ENCODE measurements at places on chromosomes 3 and 15. TPM values are rescaled to one million over a fixed set of nuclear protein-coding genes. Genes with fewer than 3 reads are reported as not detected.

GRCh38 chr3:150255413-150255812 is 152.7 kb upstream of the TSC22D2 start:
- DNase-seq, result no peak
- no peaks in the 10 kb centered on the region for H3K36me3 ChIP-seq

- H3K27me3 ChIP-seq, result no peaks in the 10 kb centered on the region
- H3K4me1 ChIP-seq, result no peaks in the 10 kb centered on the region
- DNase-seq, result no peak
- H3K36me3 ChIP-seq, result no peaks in the 10 kb centered on the region
- no peak overlapping the region for H3K4me3 ChIP-seq
- no peak overlapping the region for H3K27ac ChIP-seq
Observed at GRCh38 chr15:89860431-89860830, 33.4 kb downstream of the AP3S2 start.

DNA sequence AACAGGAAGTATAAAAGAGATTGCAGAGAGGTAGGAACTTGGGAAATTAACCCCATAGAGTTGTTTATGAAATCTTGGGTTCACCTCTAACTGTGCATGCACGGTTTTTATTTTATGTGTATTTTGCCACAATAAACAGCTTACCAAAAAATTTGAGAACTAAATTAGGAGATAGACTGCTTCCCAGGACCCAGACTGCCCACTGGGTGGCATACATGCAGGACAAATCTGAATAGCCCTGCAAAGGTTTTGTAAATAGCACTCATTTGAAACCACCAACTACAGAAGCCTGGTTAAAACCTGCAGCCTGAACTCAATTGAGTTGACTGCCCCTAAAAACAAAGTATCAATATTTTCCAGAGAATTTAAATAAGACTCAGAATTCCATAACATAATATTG is 96.4 kb upstream of the SLCO2A1 start:
- no peak overlapping the region for H3K4me3 ChIP-seq
- H3K4me1 ChIP-seq, result no peaks in the 10 kb centered on the region
- no peaks in the 10 kb centered on the region for H3K36me3 ChIP-seq
- no peak overlapping the region for H3K27ac ChIP-seq

DNA sequence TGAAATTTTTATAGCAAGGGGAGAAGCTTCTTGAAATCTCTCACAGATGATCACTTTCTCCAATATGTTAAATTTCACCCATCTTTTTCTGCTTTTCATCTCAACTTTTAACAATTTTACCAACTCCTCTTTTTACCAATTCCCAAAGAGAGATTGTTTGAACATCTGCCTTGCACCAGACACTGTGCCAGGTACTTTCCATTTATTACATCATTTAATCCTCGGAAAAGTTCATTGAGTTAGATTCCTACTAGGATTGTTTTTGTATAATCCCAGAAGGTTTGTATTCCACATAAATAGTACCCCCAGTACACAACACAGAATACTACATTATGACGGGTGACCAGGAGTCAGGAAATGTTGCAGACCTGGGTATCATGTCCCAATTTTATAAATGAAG is 74.1 kb downstream of the ATP8B4 start:
- no peak for DNase-seq
- no peak overlapping the region for H3K27ac ChIP-seq
- no peaks in the 10 kb centered on the region for H3K36me3 ChIP-seq
- no peaks in the 10 kb centered on the region for H3K27me3 ChIP-seq
- H3K4me3 ChIP-seq, result no peak overlapping the region

- H3K36me3 ChIP-seq, result peaks cover 7% of the 10 kb centered on the region
- DNase-seq, result no peak
- no peak overlapping the region for H3K27ac ChIP-seq
- no peaks in the 10 kb centered on the region for H3K4me1 ChIP-seq
- H3K27me3 ChIP-seq, result no peaks in the 10 kb centered on the region
- H3K4me3 ChIP-seq, result no peak overlapping the region
Observed at GRCh38 chr3:149058602-149059001, 27.7 kb downstream of the HLTF start.

DNA sequence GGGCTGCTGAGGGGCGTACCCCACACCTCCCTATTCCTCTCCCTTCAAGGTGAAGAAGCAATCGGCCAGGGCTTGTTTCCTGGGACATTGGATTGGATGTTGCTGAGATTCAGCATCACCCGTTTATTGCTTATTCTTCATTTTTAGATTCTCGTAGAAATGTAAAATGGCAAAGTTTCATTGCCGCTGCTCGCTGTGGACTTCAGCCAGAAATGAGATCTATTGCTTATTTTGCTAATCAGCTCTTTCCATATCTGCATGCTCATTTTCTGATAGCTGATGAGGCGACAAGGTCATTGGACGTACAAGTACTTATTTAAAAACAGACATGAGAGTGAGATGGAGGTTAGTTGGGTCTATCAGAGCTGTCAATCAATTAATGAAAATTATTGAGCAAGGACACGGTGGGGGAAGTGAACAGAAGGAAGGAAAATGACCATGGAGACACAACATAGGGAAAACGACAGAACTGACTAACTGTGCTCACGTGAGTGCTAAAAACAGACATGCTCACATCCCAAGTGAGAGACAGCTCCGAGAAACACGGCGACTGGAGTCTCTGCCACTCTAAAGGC is 471.2 kb downstream of the NR2F2 start:
- no peaks in the 10 kb centered on the region for H3K4me1 ChIP-seq
- no peaks in the 10 kb centered on the region for H3K27me3 ChIP-seq
- no peaks in the 10 kb centered on the region for H3K36me3 ChIP-seq
- no peak overlapping the region for H3K4me3 ChIP-seq
- no peak for DNase-seq
- no peak overlapping the region for H3K27ac ChIP-seq

The GRK7 gene
- total RNA-seq, result not detected

DNA sequence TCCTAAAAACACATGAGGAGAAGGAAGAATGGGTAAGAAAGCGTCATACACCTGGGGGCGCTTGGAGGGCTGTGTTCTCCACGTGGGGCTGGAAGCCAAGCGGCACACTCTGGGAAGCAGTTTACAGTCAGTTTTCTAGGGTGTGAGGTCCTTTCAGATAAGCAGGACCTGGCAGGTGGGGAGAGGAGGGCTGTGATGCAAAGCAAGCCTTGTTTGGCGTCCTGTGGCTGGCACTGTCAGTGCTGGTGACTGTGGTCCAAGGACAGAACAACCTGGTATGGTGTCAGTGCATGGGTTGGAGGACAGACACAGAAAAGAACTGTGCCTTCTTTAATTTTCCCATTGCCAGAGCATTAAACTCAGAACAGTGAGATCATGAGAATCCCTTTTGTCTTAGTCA is 260.7 kb upstream of the NR2E3 start:
- no peaks in the 10 kb centered on the region for H3K36me3 ChIP-seq
- H3K4me1 ChIP-seq, result no peaks in the 10 kb centered on the region
- no peak for DNase-seq
- H3K27ac ChIP-seq, result no peak overlapping the region
- no peaks in the 10 kb centered on the region for H3K27me3 ChIP-seq

DNA sequence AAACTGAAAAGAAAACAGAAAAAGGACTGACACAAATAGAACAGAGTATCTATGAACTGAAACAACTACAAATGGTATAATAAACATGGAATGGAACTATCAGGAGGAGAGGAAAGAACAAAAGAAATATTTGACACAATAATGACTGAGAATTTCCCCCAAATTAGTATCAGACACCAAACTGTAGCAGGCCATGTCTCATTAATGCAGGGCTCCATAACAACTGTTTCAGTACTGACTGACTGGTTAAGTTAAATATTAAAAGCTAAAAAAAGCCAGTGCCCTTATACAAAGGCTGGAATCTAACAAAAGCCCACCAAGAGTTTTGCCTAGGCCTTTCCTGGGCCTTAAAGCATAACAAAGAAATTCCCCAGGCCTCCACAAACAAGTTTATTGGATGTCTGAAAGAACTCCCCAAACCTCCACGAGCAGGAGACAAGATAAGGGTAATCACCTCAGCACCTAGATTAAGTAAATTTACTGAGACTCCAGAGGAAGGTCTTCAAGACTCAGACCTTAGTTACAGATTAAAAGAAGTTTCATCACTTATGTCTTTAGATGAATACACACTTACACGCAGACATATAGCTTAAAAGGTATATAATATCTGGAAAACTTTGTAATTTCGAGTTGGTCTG is 45.7 kb downstream of the KPNA1 start:
- no peaks in the 10 kb centered on the region for H3K27me3 ChIP-seq
- H3K36me3 ChIP-seq, result no peaks in the 10 kb centered on the region
- no peak overlapping the region for H3K4me3 ChIP-seq
- H3K4me1 ChIP-seq, result no peaks in the 10 kb centered on the region
- no peak for DNase-seq

- H3K36me3 ChIP-seq, result no peaks in the 10 kb centered on the region
- peaks cover 2% of the 10 kb centered on the region for H3K4me1 ChIP-seq
- H3K27me3 ChIP-seq, result no peaks in the 10 kb centered on the region
Observed at GRCh38 chr3:126306888-126307482, 50.2 kb downstream of the KLF15 start.

DNA sequence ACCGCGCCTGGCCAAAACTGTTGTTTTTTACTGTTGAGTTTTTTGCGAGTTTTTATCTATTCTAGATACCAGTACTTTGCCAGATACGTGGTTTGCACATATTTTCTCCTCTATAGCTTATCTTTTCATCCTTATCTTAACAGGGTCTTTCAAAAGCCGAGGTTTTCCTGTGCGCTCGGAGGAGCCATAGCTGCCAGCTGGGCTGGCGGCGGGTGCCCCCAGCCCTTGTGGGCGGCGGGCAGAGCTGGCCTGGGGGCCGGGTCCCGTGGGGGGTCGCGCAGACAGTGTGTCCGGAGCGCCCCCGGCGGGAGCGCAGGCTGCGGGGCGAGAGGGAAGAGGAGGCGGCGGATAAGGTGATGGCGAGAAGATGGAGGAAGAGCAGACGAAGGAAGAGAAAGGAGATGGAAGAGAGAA is 11.1 kb upstream of the EIF4A2 start:
- H3K4me1 ChIP-seq, result no peaks in the 10 kb centered on the region
- H3K27me3 ChIP-seq, result no peaks in the 10 kb centered on the region
- no peak for DNase-seq
- H3K36me3 ChIP-seq, result no peaks in the 10 kb centered on the region

DNA sequence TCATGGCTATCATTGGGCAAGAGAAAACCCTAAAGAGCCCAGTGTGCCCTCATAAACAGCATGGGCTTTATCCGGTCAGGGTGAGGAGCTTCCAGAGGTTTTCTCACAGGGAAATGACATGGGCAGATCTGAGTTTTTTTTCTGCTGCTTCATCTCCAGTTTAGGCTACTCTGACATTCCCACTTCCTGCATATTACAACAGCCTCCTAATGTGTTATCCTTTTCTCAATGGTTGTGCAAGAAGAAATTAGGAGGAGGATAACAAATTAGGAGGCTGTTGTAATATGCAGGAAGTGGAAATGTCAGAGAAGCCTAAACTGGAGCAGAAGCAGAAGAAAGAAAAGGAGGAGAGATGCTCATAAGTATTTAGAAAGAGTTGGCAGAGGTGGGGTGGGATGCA is 175.6 kb downstream of the MTHFS start:
- no peak for DNase-seq
- H3K27ac ChIP-seq, result no peak overlapping the region
- H3K4me3 ChIP-seq, result no peak overlapping the region
- no peaks in the 10 kb centered on the region for H3K36me3 ChIP-seq
- no peaks in the 10 kb centered on the region for H3K4me1 ChIP-seq

DNA sequence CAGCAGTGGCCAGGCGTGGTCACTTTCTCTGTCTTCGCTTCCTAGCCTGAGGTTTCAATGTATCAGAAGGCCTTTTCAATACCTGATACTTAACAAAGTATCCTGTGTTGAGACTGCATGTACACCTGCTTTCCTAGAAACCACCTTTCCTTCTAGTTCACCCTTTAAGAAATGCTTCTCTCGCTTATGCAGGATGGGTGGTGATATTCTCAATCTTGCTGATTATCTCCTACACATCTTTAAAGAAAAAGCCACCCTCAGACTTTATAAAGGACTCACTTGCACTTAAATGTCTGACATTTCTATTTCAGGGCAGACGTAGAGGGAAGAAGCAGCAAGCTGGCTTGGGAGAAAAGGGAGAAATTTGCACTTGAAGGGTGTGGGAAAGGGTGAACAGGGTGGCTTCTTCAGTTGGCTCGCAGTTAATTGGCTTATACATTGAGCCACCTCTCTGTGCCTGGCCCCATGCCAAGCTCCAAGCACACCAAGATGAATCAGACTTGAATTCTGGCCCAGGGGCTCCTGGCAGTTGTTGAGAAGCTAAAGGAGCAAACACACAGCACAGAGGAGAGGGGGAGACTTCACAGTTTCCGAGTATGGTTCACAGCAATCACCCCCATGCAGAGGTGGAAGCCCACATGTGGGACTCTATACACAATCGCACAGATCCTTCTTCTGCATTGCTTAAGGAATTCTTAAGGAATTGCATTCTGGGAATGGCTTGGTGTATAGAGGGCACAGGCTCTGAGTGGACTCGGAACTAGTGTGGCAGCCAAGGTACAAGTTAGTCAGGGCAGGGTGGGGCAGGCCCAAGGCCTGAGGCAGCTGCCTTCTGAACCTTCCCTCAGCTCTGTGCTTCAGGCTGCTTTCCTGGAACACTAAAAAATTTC is 1.3 kb downstream of the ARL6IP5 start:
- no peaks in the 10 kb centered on the region for H3K36me3 ChIP-seq
- peaks cover 44% of the 10 kb centered on the region for H3K4me1 ChIP-seq
- peak overlapping the region; percentile 89 for H3K4me3 ChIP-seq
- H3K27me3 ChIP-seq, result no peaks in the 10 kb centered on the region
- peak; percentile 98 for DNase-seq

The CDHR4 gene
- total RNA-seq, result not detected

- peak; percentile 87 for DNase-seq
- peak overlapping the region; percentile 9 for H3K27ac ChIP-seq
- no peaks in the 10 kb centered on the region for H3K36me3 ChIP-seq
Observed at GRCh38 chr3:23668430-23668904, 137.3 kb upstream of the UBE2E1 start.

The CFAP100 gene
- not detected for total RNA-seq

- H3K4me1 ChIP-seq, result no peaks in the 10 kb centered on the region
- H3K27me3 ChIP-seq, result peaks cover 18% of the 10 kb centered on the region
- H3K36me3 ChIP-seq, result no peaks in the 10 kb centered on the region
- no peak overlapping the region for H3K27ac ChIP-seq
- no peak overlapping the region for H3K4me3 ChIP-seq
Observed at GRCh38 chr15:65978110-65978509, 108.8 kb downstream of the RAB11A start.

DNA sequence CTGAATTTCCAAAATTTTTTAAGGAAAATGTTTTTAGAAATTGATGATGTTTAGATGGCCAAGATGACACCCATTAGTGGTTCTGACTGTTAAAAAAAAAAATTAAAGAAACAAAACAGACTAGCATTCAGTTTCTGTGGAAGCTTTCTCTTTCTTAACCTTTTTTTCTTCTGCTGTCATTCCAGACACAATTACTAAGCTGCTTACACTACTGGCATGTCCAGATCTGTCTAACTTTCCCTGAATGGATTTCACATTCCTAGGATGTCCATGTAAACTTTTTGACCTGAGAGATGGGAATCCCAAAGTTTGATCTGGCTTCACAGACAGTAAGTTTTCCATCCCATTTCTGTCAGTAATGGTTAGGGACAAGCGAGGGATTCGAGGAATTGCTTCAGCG is 10.3 kb upstream of the MTMR10 start:
- H3K27me3 ChIP-seq, result peaks cover 2% of the 10 kb centered on the region
- no peak for DNase-seq
- no peaks in the 10 kb centered on the region for H3K36me3 ChIP-seq
- no peaks in the 10 kb centered on the region for H3K4me1 ChIP-seq
- H3K4me3 ChIP-seq, result no peak overlapping the region

Data from fibroblast of lung (primary cell).